ENCODE measurements at places on chromosomes 5 and 9. TPM values are rescaled to one million over a fixed set of nuclear protein-coding genes. Genes with fewer than 3 reads are reported as not detected.

Gene AUH
- polyA plus RNA-seq: 12.8 TPM

DNA sequence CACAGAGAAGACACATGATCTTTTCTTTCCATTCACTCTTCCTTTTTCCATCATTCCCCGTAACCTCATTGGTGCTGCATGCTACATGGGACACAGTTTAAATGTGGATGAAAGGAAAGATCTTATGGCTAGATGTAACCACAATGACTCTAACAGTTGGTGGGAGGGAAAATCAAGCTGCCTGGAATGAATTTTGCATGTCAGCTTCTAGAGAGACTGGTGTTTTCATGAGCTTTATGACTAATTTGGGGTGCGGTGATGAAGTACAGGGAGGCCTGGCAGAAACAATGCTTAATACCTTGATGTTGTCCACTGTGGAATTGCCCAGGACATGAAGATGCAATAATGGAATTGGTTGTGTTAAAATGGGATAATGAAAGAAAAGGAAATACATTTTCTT is 55.9 kb upstream of the MYO10 start:
- DNase-seq: no peak

DNA sequence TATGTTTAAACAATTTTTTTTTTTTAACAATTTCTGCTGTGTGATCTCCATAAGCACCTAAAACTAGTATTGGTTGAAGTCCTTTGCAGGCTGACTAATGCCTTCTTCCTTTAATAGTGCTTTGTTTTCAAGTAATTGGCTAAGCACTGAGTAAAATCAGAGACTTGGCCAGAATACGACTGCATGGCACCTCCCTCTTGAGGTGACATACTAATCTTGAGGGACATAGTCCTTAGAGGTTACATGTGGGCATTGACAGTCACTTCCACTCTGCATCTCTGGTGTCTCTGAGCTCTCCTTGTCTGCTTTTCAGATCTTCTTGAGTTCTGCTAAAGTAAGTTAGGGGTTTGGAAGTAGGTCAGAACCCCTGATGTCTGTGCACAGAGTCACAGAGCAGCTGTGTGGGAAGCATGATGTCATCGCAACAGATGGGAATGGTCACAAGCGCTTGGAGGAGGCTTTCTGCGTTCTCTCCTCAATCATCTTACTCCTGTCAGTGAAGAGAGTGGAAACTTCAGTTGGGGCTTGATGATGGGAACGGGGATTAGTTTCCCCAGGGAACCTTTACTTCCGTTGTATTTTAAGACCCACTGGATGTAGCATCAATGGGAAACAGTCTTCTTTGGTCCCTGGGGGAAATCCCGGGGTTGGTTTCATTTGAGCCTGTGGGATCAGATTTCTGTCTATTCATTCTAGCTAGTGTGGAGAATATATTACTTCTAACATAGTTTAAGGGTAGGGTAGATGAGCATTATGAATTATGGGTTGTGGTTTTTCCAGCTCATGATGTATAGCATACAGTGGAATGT is 136.9 kb downstream of the ARHGAP26 start:
- no peak for DNase-seq

GRCh38 chr9:8838136-8838535 is 1038.6 kb upstream of the DMAC1 start:
- DNase-seq: no peak

GRCh38 chr5:171975262-171975876 is 31.1 kb downstream of the FBXW11 start:
- DNase-seq: no peak
